ENCODE measurements at places on chromosomes 1 and 21.

- DNase-seq: no peak
Measured at GRCh38 chr1:216599851-216600250, 123.4 kb downstream of the ESRRG start.

GRCh38 chr1:45622524-45623394, 1.1 kb downstream of the CCDC17 start:
- no peak for DNase-seq

DNA sequence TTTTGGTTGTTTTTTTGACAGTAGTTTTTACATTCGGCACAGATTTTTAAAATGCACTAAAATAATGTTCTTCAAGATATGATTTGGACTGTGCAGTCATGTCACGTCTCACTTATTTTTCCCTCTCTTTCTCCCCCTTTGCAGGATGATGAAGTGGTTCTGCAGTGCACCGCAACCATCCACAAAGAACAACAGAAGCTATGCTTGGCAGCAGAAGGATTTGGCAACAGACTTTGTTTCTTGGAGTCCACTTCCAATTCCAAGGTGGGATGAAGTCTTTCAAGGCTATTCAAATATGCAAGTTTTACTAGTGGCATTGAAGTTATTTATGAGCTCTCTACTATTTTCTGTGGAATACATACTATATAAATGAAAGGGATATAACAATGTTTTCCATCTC, 228.4 kb downstream of the RYR2 start:
- no peak for DNase-seq

GRCh38 chr1:92583821-92584760, 97.4 kb upstream of the GFI1 start:
- DNase-seq: no peak

- DNase-seq: no peak
Measured at GRCh38 chr1:177569476-177569875, 398.7 kb downstream of the BRINP2 start.

GRCh38 chr1:46070164-46070814, 62.1 kb downstream of the PIK3R3 start:
- no peak for DNase-seq

DNA sequence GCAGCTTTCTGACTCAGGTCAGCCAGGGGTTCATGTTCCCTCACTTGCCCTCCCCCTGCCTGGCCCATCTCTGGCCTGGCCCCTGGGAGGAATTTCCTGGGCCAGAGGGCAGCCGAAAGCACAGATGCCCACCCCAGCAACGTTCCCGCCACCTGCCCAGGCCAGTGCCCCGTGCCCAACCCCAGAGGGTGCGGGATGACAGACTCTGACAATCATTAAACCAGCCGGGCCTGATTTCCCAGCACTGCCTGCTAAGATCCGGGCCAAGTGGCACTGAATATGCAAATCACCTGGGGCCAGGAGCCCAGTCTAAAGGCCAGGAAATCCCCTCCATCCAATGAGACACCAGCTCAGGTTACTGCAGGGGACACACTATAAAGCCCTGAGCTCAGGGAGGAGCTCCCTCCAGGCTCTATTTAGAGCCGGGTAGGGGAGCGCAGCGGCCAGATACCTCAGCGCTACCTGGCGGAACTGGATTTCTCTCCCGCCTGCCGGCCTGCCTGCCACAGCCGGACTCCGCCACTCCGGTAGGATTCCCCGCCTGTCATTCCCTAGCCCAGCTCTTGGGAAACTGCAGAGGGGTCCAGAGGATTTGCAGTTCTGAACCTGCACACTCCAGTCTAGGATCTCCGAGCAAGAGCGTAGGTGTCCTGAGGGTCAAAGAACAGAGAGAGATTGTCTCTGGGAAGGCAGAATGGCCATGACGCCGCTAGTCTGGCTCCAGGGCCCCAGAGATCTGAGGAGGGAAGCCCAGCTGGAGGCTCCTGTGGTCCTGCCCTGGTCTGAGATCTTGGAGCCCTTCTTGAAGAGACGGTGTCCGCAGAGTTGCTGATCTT, at the start of gene ELF3:
TSS of gene ELF3 (plus strand) at position 408 of the 836 bp plus-strand sequence. CDS start 550 bp downstream, outside the sequence.
- no peak for DNase-seq

DNA sequence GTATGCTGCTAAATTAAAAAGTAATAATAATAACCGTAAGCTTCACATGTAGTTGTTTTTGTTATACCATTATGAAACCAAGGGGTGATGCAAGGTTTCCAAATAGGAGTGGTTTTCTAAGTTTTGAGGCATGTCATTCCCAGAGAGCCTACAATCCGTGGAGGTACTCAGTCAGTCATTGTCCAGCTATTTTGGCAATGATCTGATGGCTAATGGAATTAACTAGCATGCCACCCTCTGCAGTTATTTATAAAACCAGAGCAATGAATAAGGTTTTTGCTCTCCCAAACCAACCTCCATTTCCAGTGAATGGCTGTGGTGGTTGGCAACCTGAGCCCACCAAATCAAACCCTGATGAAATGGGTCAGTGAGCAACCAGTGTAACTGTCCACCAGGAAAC, 106.4 kb downstream of the TBX15 start:
- no peak for DNase-seq

DNA sequence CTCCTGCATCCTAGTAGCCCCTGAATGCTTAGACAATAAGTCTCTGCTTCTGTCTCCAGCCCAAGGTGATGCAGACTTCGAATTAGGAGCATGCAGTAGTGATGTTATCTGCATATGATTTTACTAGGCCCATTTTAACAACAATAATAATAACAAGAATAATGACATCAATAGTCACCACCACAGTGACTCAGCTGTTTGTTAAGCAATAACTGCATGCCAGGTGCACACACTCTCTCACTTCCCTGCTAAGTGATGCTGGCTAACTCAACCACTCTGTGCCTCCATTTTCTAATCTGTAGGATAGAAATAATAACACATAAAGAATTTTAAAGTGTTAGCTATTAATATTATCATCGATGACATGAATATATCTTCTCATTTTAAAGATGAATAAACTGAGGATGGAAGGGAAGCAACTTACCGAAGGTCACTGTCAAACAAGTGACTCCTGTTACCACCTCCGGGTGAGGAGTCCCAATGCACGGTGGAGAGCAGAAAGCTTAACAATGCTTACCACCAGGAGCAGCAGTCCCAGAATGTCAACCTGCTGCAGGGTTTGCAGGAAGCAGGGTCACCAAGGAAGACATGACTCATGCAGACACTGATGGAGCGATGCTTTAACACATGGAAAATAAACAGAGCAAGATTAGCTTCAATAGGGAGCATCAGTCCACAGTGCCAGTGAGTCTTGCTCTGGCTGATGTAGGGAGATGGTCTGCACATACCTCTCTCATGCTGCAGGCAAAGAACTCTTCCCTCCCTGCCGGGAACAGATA, 290.2 kb downstream of the SPATA17 start:
- DNase-seq: no peak

GRCh38 chr1:33256471-33257206, at the start of gene ZNF362:
Gene ZNF362, plus strand, starts transcription at chr1:33256492. Its CDS starts 14,083 bp downstream, at chr1:33270575.
- peak; percentile 63 for DNase-seq

GRCh38 chr21:37341254-37341960, 25.2 kb upstream of the DYRK1A start:
- no peak for DNase-seq

DNA sequence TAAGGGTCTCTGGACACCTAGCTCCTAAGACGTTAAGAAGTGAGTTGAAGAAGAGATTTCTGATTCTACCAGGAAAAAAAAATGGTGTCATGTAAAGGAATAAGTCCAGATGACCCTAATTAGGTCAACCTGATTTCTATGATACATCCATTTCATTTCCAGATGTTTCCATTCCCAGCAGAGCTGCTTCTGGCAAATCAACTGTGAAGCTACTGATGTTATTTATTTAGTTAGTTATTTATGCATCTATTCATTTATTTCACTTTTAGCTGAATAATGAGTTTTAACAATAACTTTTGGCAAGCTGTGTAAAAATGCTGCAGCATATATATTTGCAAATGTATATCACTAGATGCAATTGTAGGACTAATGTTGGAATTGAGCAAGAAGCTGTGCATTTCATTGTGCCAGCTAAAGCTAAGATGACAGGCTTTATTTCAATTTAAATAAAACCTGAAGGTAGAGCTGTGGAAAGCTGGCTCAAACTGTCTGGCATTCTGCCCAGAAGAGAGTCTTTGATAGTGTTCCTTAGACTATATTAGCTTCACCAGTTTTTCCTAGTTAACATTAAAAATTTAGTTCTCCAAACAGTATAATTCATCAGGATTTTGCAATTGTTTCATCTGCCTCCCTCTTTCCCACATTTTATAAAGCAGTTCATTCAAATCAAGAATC, 1164.4 kb upstream of the ADGRL4 start:
- DNase-seq: no peak

- DNase-seq: no peak
Measured at GRCh38 chr1:6300342-6301048, 39.6 kb upstream of the GPR153 start.

DNA sequence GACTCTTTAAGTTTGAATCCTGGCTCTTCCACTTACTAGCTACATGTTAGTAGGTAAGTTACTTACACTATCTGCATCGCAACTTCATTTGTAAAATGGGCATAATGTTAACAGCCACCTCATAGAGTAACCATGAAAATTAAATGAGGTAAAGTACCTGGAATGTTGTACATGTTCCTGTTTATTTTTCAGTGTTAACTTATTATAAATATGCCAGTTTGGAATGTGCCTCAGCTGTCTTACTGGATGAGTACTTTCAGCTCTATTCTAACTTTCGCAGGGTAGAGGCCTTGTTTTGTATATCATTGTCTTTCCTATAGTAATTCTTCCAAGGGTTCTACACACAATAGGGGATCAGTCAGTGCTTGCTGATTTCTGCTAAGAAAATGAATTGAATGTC, 167.4 kb downstream of the DUSP10 start:
- DNase-seq: no peak

DNA sequence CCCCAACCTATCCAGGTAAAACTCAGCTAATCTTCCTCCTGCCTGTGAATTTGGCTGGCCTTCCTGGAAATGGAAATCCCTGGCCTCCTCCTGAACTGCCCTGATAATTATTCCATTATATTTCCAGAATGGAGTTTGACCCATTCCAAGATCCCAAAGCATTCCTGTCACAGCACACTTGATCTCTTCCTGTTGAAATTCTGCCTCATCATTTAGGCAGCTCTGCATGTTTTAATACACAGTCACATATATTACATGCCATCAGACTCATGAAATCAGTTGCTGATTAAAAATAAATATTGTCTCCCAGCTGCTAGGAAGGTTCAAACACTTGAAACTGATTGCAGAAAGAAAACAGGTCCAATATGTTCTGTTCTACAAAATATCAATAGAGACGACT, 148.2 kb upstream of the PALMD start:
- no peak for DNase-seq

DNA sequence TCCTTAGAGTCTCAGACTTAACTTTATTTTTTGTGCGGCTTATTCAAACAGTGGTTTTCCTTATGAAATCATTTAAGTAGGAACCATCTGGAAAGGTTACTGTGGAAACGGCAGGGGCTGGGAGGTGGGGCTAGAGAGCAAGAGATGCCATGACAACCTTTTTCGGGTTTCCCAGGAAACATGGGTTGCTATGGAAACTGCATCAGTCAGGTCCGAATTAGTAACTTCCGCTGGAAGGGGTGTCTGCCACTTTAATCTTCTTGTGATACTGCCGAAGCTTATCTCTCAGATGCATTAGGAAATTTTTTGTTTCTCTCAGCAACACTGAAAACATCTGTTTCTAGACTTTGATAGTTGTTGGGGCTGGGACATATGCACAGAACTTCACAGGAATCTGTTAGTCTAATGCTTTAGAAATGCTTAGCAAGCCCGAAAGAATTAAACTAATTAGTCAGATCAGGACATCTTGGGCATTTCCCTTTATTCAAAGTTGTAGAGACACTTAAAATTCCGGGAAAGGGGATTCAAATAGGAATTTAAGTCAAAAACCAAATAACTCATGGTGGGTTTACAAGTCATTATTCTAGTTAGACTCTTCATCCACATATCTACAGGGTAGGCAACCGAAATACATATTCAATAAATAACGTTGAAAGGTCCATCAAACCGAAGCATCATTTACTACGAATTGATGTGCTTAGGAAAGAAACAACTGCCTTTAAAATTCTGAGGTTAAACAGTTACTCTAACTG, 2.6 kb downstream of the KCNA3 start:
- DNase-seq: peak; percentile 63

GRCh38 chr1:227846265-227846858, 30.9 kb downstream of the PRSS38 start:
- no peak for DNase-seq

DNA sequence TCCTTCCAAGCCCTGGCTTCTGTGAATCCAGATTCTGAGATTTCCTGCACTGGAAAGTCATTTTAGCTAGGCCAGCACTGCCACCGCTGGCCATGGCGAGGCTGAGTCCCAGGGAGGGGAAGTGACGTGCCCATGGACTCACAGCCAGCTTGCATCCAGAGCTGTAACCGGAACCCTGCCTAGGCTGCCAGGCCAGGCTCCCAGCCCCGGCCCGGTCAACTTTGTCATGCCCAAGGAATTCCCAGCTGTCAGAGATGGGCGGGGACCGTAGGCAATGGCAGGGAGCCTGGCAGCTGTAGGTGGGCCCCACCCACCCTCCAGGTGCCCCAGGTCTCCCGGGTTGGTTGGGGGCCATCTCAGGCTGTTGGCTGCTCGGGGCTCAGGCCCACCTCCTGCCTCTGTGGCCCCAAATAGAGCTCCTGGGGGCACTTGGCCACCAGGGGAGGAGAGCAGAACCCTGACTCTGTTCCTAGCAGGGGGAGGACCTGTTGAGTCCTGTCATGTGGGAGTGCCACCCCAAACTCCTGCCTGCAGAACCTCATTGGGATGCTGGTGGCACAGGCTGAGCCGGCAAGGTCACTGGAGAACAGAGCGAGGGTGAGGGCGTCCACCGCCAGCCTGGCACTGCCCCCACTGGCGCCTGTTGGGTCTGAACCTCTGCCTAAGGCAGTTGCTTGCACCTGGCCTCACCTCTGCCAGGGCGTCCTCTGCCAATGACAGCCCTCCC, 57.8 kb downstream of the FOXO6 start:
- DNase-seq: no peak

- DNase-seq: no peak
Measured at GRCh38 chr21:45029948-45030681, 44.3 kb upstream of the ADARB1 start.

GRCh38 chr1:234906654-234907053, 222.0 kb downstream of the TOMM20 start:
- DNase-seq: no peak

DNA sequence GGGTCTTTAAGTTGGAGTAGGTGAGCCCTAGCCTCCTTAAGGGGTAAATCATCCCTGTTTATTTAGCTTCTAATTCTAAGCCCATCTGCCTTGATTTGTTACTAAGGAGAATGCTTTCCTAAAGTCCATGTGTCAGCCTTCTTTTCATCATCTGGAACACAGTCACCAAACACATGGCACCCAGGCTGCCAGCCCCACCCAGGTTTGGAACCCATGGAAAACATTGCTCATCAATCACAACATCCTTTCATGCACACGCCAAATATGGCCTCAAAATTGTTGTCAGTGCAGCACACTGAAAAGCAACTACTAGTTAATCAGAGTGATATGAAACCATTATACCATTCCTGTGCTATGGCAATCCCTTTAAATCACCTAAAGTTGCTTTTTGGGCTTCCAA, 386.7 kb upstream of the ESRRG start:
- no peak for DNase-seq

All from activated gamma-delta T cell treated with Interleukin-2 at 50 U/mL for 16 hours (primary cell).